ENCODE measurements at places on chromosomes 1 and 21.

DNA sequence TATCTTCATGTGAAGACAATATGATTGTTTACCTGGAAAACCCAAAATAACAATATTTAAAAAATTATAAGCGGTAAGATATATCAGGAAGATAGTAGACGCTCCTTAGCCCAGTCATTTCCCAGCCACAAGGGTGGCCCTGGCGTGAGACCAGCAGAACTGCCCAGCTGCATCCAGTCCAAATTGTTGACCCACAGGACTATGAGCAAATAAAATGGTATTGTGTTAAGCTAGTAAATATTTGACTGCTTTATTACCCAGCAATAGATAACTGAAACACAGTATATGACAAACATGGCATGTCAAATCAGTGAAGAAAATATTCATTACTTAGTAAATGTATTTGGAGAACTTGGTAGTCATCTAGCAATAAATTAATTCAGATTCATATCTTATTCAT is 294.3 kb upstream of the SPAG17 start:
- no peak for DNase-seq

- no peak for DNase-seq
Observed at GRCh38 chr1:206824331-206824730, 41.1 kb upstream of the IL20 start.

DNA sequence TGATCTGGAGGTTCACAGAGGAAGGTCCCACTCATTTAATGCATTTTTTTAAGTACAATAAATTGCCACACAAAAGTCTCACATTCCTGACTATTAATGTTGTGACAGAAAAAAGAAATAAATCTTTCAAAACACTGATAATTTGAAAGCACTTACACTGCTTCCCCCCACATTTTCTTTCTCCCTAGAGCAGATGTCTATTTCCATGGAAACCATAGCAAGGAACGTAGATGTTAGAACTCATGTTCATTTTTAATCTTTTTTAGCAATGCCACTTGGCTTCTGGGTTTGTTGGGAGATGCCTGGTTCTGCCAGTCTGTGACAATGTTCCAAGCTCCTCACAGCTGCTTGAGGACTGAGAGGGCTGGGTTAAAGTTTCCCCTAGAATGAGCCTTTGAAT is 1.9 kb upstream of the STMN1 start:
- DNase-seq, result no peak

DNA sequence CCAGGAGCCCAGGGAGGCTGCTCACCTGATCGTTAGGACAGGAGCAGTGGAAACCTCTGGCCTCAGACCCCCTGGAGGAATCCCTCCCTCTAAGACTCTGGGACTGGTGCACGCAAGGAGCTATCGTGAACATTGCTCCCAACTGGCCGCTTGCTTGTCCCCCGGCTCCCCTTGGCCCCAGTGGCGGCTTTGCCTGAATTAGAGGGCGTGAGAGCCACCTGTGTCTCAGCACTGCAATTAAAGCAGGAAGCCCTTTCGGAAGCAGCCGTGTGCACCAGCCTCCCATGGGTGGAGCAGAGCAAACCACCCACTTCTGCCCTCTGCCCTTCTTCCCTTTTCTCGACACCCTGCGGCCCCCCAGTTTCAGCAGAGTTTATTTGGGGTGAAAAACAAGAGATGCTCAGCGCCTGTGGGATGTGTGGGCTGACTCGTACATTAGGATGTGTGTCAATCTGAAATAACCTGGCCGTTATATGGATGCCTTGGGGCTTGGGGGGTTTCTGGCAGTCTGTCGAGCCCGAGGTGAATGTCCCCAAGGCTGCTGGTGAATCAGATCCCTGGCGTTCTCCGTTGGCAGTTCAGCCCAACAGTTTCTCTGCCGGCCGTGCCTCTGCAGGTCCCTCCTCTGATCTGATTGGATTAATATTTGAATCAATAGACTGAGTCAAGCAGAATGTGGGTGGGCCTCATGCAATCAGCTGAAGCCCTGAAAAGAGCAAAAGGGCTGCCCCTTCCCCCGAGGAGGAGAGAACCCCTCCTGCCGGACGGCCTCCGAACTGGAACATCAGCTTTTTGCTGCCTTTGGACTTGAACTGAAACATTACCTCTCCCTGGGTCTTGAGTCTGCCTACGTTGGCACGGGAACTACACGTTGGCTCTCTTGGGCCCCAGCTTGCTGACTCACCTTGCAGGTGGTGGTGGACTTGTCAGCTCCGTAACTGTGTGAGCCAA is 7.3 kb upstream of the UMODL1 start:
- peak; percentile 66 for DNase-seq

GRCh38 chr1:7505771-7506453 is 265.2 kb upstream of the VAMP3 start:
- no peak for DNase-seq

- no peak for DNase-seq
Observed at GRCh38 chr1:32333251-32333963, 2.6 kb downstream of the MARCKSL1 start.

Data from activated CD4-positive, alpha-beta T cell treated with anti-CD3 and anti-CD28 coated beads, Interleukin-2, amount 50 U/mL, for 48 hours (primary cell).